ENCODE measurements at places on chromosomes 1 and 21.

DNA sequence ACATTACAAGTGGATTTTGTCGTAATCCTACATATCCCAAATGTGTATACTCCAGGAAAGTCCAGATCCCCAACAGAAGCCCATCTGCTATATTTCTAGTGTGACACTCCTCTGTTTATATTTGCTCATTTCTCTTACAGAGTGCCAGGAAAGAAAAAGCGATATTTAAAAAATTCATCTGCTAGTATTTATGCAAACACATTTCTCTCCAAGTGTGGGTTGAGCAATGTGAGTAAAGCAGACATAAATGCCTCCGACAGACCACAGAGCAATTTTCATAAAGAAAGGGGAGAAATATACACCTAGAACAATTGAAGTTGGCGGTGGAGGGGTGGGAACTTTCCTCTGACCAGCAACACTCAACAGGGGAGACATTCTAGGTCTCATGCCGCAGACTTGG is 22.2 kb upstream of the RAP1A start:
- no peak overlapping the region for H3K27ac ChIP-seq
- no peak overlapping the region for H3K4me3 ChIP-seq
- peaks cover 12% of the 10 kb centered on the region for H3K4me1 ChIP-seq
- H3K27me3 ChIP-seq = no peaks in the 10 kb centered on the region

GRCh38 chr1:68078647-68079046 is 28.2 kb upstream of the DIRAS3 start:
- no peak overlapping the region for H3K4me3 ChIP-seq
- no peaks in the 10 kb centered on the region for H3K4me1 ChIP-seq
- H3K36me3 ChIP-seq = no peaks in the 10 kb centered on the region
- no peak overlapping the region for H3K27ac ChIP-seq
- no peaks in the 10 kb centered on the region for H3K27me3 ChIP-seq

DNA sequence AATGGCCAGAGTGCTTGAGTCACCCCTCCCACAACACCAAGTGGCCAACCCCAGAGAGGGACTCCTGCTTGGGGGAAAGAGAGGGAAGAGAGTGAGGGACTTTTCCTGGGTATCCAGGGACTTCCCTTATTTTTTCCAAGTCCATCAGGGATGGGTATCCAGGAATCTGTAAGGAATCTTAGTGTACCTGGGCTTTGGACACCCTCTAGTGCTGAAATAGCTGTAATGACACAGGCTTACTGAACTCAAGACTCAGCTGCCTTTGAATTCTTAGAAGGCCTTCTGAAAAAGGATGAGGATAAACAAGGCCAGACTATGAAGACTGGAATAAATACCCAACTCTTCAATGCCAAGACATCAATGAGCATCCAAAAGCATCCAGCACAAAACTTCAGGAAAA is 12.0 kb downstream of the TSHB start:
- no peaks in the 10 kb centered on the region for H3K27me3 ChIP-seq
- no peak overlapping the region for H3K27ac ChIP-seq
- DNase-seq = no peak
- H3K4me1 ChIP-seq = no peaks in the 10 kb centered on the region
- no peaks in the 10 kb centered on the region for H3K36me3 ChIP-seq

GRCh38 chr1:30507401-30508174 is 215.8 kb downstream of the MATN1 start:
- H3K4me1 ChIP-seq = peaks cover 3% of the 10 kb centered on the region
- no peak overlapping the region for H3K4me3 ChIP-seq
- no peak for DNase-seq
- no peaks in the 10 kb centered on the region for H3K36me3 ChIP-seq

GRCh38 chr1:240644732-240645131 is 32.8 kb upstream of the GREM2 start:
- DNase-seq = no peak
- H3K4me3 ChIP-seq = no peak overlapping the region
- H3K36me3 ChIP-seq = no peaks in the 10 kb centered on the region

GRCh38 chr1:209692296-209692695 is 12.3 kb upstream of the HSD11B1 start:
- H3K36me3 ChIP-seq = no peaks in the 10 kb centered on the region
- H3K27ac ChIP-seq = no peak overlapping the region
- H3K27me3 ChIP-seq = no peaks in the 10 kb centered on the region
- no peaks in the 10 kb centered on the region for H3K4me1 ChIP-seq
- no peak overlapping the region for H3K4me3 ChIP-seq

DNA sequence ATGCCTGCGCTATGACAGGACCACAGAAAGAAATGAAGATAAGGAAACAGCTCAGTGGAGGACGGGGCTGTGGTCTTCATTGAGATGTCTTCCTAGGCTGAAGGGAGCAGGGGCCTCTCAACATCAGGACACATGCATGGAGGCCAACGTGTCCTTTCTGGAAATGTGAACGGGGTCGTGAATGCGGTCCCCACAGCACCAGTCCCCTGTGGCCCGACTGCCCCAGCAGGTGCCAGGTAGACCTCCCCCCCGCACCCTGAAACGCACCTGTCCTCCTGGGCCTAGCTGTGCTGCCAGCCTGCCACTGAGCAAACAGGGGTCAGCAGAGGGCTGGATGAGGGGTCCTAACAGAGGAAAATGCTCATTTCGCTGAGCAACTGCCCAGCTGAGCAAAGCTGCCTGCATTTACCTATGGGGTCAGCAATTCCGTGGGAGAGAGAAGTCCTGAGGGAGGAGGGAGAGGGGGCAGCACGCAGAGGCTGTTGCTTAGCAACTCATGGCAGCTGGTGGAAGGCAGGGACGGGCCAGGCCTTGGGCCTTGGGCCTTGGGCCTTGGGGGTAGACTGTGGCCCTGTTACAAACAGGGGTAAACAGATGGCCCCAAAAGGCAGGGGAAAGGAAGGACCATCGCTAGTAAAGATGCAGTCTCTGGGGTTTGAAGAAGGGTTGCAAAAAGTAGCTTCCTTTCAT is 77.4 kb downstream of the NPHP4 start:
- H3K4me3 ChIP-seq = no peak overlapping the region
- no peaks in the 10 kb centered on the region for H3K36me3 ChIP-seq
- H3K27me3 ChIP-seq = no peaks in the 10 kb centered on the region
- peaks cover 7% of the 10 kb centered on the region for H3K4me1 ChIP-seq
- no peak overlapping the region for H3K27ac ChIP-seq

DNA sequence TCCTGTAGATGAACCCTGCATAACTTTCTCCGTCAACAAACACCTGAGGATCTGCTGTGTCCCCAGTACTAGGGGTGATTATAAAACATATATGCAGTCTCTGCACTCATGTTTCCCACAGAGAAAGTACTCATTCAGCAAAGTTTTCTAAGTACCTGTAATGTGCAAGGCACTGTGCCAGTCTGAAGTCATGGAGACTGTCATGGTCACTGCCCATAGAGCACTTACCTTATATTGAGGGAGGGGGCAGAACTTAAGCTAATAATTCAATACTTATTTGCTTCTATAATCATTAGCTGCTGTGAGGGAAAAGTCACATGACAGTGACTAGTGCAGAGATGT is 41.2 kb downstream of the MAP3K21 start:
- no peak overlapping the region for H3K4me3 ChIP-seq
- DNase-seq = no peak
- no peaks in the 10 kb centered on the region for H3K27me3 ChIP-seq
- H3K36me3 ChIP-seq = no peaks in the 10 kb centered on the region

DNA sequence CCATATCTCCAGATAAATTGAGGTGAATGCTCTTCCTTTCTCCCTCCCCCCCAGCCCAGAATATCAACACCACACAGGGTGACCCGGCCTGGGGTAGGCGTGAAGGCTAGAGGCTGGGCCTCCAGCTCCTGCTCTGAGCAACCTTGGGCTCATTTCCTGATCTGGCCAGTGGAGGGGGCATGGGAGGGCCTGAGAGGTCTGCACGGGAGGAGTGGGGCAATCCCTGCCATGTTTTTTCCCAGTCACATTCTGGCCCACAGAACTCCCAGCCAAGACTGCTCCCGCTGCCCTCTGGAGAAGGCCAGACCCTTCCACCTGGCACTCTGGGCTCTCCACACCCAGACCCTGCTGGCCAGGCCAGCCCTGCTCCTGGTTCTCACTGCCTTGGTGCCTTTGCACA is 3.9 kb downstream of the CLDN19 start:
- H3K36me3 ChIP-seq = no peaks in the 10 kb centered on the region
- no peak overlapping the region for H3K27ac ChIP-seq
- no peak overlapping the region for H3K4me3 ChIP-seq
- no peaks in the 10 kb centered on the region for H3K27me3 ChIP-seq
